Esophagus squamous epithelium (tissue), 5 donors: ENCODE measurements at places on chromosomes 1 and 21.
A peak's percentile ranks its signal among the peaks of the same experiment; 100 is the strongest.

GRCh38 chr1:112673592-112674439 is 643 bp upstream of the MOV10 start:
- peaks cover 8% of the 10 kb centered on the region for H3K36me3 ChIP-seq
- H3K27ac ChIP-seq, result peak overlapping the region; percentile 91
- no peaks in the 10 kb centered on the region for H3K27me3 ChIP-seq
- H3K4me3 ChIP-seq, result peak overlapping the region; percentile 87

GRCh38 chr1:187933562-187934419 is 1105.0 kb downstream of the PLA2G4A start:
- H3K27me3 ChIP-seq, result no peaks in the 10 kb centered on the region
- H3K4me3 ChIP-seq, result no peak overlapping the region
- DNase-seq, result no peak
- H3K27ac ChIP-seq, result no peak overlapping the region

- no peaks in the 10 kb centered on the region for H3K36me3 ChIP-seq
- DNase-seq, result no peak
- no peak overlapping the region for H3K27ac ChIP-seq
- no peaks in the 10 kb centered on the region for H3K4me1 ChIP-seq
Observed at GRCh38 chr1:39863177-39863576, 20.1 kb downstream of the TRIT1 start.

GRCh38 chr21:44511219-44511937 is 28.6 kb downstream of the KRTAP10-1 start:
- no peak for DNase-seq
- H3K36me3 ChIP-seq, result no peaks in the 10 kb centered on the region
- H3K27ac ChIP-seq, result no peak overlapping the region
- no peak overlapping the region for H3K4me3 ChIP-seq
- peaks cover 16% of the 10 kb centered on the region for H3K4me1 ChIP-seq

GRCh38 chr21:18157406-18157805 is 87.2 kb upstream of the CHODL start:
- H3K27me3 ChIP-seq, result no peaks in the 10 kb centered on the region
- H3K27ac ChIP-seq, result no peak overlapping the region
- no peaks in the 10 kb centered on the region for H3K36me3 ChIP-seq
- H3K4me3 ChIP-seq, result no peak overlapping the region
- no peak for DNase-seq

DNA sequence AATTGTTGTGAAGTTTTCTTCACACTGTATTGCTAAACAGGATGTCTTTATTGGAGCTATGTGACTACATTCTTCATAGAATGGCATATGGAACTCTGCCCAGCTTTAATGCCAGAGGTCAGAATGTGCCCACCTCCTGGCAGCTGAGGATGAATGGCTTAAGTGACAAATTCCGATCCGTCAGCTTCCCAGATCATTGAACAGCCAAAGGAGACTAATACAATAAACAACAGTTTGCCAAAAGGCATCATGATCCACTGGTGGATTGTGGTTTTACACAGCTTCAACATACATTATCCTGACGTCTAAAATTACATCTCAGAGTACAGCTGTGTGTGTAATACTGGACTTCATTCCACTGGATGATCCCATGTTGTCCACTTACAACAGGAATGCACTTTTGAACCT is 68.7 kb upstream of the C1orf105 start:
- no peak overlapping the region for H3K4me3 ChIP-seq
- no peak overlapping the region for H3K27ac ChIP-seq
- H3K36me3 ChIP-seq, result no peaks in the 10 kb centered on the region

DNA sequence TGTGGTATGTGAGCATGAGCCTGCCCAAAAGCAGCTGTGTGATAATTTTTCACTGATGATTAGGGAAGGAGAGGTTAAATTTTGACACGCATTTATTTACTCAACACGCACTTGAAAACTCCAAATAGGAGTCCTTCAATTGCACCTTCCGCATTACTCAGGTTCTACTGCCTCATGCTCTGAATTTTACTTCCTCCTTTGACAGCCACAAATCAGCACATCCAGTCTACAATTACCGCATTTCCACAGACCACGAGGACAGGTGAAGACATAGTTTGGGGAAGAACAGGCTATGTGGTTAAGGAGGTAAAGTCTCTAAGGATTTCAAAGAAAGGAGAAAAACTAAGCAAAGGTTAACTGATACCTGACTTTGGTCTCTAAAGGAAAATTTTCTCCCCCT is 2.6 kb downstream of the CAPN8 start:
- H3K36me3 ChIP-seq, result no peaks in the 10 kb centered on the region
- H3K27ac ChIP-seq, result no peak overlapping the region
- no peaks in the 10 kb centered on the region for H3K27me3 ChIP-seq
- H3K4me1 ChIP-seq, result peaks cover 6% of the 10 kb centered on the region
- no peak overlapping the region for H3K4me3 ChIP-seq

DNA sequence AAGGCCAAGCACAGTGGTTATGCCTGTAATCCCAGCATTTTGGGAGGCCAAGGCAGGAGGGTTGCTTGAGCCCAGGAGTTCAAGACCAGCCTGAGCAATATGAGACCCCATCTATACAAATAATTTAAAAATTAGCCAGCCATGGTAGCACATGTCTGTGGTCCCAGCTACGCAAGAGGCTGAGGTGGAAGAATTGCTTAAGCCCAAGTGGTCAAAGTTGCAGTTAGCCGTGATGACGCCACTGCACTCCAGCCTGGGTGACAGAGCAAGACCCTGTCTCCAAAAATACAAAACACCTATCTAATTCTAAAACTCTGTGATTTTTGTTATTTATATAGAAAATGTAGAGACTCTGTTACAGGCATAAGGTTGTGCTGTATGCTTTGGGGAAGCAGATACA is 44.2 kb upstream of the ZYG11A start:
- no peak overlapping the region for H3K27ac ChIP-seq
- H3K4me3 ChIP-seq, result no peak overlapping the region

GRCh38 chr1:236280438-236281197 is 1.1 kb downstream of the ERO1B start:
- peak overlapping the region; percentile 90 for H3K27ac ChIP-seq
- no peaks in the 10 kb centered on the region for H3K27me3 ChIP-seq
- DNase-seq, result no peak

DNA sequence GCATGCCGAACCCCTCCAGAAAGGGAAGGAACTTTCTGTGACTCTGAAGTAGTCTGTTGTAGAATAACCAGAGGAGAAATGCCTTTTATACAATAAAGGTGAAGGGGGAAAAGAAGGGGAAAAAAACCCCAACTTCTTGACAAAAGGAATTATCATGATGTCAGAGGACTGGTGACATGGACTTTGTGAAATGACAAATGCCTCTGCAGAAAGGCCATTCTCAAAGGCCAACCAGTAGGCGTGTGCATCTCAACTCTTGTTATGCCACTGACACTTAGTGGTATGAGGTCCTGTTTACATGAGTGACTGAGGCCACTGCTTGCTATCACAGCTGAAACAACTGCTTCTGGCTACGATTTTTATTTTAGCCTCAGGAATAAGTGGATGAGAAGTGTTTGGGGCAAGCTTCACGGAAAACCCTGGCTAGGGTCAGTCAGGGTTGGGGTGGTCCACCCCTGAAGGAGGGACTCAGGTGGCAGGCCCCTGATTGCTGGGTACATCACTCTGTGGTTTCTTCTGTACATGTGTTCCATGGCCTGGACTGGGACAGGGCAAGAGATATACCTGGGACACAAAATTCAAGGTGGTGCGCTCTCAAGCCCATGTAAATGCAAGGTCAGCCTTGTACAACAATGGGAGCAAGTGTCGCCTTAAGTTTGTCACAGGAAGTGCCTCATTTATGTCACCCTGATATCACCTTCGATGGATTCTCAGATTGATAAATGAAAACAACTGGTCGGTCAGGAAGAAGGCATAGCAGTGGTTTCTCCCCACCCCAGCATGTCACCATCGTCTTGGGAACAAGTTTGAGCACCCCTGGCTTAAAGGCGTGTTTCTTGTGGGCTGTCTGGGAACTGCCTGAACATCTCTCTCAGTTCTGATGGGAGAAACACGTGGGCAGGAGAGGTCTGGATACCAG is 12.4 kb downstream of the RUNX1 start:
- no peaks in the 10 kb centered on the region for H3K4me1 ChIP-seq
- no peaks in the 10 kb centered on the region for H3K36me3 ChIP-seq
- H3K27me3 ChIP-seq, result no peaks in the 10 kb centered on the region
- H3K4me3 ChIP-seq, result no peak overlapping the region
